ENCODE measurements at places on chromosomes 6 and 20.

- no peak for DNase-seq
Measured at GRCh38 chr20:37383229-37383989, 37.5 kb downstream of the SRC start.

DNA sequence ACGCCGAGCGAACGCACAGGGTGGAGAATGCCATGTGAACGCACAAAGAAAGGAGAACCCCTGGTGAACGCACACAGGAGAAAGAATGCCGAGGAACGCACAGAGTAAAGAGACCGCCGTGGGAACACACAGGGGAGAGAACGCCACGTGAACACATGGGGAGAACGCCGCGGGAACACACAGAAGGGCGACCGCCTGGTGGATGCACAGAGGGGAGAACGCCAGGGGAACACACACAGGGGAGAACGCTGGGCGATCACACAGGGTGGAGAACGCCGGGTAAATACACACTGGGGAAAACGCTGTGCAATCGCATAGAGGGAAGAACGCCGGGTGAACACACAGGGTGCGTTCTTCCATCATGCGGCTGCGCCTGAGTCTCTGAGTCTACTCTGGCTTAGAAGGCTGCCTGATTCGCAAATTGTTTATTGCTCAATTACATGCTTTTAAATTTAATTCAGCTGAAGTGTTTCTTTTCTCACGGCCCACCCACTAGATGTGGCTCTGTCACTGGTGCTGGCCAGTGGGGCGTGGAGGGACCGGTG is 54.1 kb downstream of the RNASET2 start:
- DNase-seq, result no peak

DNA sequence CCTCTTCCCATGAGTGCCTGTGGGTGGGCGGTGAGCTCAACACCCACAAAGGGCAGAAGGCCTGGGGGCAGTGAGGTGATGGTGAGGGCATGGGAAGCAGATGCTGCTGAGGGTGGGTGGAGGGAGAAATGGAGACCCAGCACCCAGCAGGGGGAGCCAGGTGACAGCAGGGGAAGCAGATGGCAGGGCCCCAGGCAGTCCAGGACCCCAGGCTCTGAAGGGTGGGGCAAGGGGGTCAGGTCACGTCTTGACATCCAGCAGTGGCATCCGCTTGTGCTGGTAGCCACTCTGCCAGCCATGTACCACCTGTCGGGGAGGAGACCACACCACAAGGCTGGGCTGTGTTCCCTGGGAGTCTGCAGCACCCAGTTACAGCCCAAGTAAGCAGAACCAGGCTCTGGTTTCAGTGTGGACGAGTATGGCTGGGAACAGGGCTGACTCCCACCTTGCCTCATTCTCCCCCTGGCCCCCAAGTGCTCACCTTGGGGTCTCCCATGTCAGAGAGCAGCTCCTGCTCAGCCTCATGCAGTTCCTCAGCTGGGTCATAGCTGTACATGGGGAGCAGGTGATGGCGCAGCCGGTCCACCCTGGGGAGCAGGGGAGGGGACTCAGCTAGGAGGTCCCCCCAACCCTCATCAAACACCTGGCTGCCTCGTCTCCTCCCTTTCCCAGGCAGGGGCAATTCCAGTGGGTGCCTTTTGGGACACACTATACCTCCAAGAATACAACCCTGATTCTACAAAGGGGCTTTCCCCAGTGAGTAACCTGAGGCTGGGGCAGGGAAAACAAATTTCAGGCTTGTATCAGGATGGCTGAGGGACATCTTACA is 2.0 kb downstream of the SMIM29 start:
- peak; percentile 32 for DNase-seq

GRCh38 chr20:33178726-33179125 is 10.8 kb downstream of the BPIFA2 start:
- no peak for DNase-seq

GRCh38 chr6:21334651-21335050 is 258.9 kb upstream of the SOX4 start:
- DNase-seq, result no peak

GRCh38 chr6:16320533-16321340 is 82.3 kb downstream of the GMPR start:
- no peak for DNase-seq

GRCh38 chr20:13251106-13251903 is 30.2 kb downstream of the ISM1 start:
- DNase-seq, result no peak

- peak; percentile 23 for DNase-seq
Measured at GRCh38 chr6:117482240-117483003, at the start of gene DCBLD1. Gene DCBLD1 (plus strand): TSS chr6:117482674. CDS start chr6:117482782, 108 bp downstream.

GRCh38 chr20:48448666-48449600 is 378.9 kb downstream of the PREX1 start:
- no peak for DNase-seq

DNA sequence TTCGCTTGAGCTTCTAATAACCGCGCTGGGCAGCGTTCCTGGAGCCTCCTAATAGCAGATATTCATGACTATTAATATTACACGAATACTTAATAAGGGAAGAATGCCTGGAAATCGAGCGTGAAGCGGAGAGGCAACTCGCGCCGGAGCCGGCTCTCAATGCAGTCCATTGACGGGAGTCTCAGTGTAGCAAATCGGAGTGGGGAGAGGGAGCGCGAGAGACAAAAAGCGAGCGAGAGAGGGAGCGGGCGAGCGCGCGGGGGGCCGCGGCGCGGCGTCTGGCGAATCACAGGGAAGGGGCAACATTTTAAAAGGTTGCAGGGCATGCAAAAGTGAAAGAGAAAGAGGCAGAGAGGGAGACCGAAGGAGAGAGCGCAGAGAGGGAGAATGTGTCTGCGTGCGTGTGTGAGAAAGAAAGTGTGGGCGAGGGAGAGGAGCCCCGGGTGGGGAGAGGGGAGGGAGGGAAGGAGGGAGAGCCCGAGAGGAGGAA is 2.9 kb downstream of the TFAP2A start:
- DNase-seq, result no peak

- DNase-seq, result no peak
Measured at GRCh38 chr20:25055711-25056495, 2.0 kb downstream of the ACSS1 start.

DNA sequence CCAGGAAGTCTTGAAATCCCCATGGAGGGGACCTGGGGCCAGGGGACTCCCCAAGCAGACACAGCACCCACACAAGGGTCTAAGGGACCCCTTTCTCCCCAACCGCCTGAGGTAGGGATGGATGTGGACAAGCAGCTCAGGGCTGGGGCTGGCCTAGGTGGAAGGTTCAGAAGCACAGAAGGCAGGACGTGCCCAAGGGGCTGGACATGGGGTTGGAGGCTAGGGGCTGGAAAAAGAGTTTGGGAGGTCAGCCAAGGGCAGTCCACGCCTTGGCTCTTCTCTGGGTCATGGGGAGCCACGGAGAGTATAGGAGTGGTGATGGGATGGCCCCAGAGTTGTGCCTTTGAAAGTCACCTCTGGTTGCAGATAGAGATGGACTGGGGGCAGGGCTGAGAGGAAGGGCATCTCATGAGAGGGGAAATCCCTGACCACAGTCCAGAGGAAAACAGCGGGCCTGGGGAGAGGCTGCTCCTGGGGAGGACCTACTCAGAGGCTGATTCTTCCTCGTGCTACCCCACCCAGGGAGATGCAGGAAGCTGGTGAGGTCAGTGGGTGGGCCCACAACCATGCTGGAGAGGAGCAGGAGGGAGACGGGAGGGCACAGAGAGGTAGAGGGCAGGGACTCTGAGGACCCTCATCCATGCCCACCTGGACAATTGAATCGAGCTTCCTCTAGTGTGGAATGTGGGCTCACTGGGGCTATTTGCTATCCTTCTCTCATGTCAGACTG is 2.5 kb upstream of the HSPA12B start:
- no peak for DNase-seq

- no peak for DNase-seq
Measured at GRCh38 chr20:21082584-21082983, 23.6 kb downstream of the LINC00237 start.

- no peak for DNase-seq
Measured at GRCh38 chr20:10547276-10548114, 112.4 kb downstream of the SLX4IP start.

- DNase-seq, result peak; percentile 70
Measured at GRCh38 chr6:111985202-111985731, 68.6 kb upstream of the CCN6 start.

- no peak for DNase-seq
Measured at GRCh38 chr6:71347119-71347518, 58.5 kb downstream of the OGFRL1 start.

DNA sequence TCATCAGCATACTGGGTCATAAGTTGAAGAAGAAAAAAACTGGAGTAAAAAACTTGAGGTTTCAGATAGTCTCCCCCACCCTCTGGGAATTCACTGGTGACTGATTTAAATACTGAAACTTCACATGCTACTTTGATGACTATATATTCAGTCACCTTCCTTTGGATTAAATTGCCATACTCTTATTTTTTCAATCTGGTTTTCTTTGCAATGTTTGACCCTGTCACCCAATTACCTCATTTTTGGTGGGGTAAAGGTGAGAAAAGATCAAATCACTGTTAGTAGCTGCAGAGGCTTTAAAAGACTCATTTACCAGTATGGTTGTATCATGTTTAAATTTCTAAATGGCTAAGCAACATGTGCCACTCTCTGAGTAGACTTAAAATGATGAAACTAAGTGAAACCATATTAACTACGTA is 862.7 kb upstream of the FLRT3 start:
- no peak for DNase-seq

- DNase-seq, result no peak
Measured at GRCh38 chr6:146913842-146914488, 290.3 kb upstream of the STXBP5 start.

DNA sequence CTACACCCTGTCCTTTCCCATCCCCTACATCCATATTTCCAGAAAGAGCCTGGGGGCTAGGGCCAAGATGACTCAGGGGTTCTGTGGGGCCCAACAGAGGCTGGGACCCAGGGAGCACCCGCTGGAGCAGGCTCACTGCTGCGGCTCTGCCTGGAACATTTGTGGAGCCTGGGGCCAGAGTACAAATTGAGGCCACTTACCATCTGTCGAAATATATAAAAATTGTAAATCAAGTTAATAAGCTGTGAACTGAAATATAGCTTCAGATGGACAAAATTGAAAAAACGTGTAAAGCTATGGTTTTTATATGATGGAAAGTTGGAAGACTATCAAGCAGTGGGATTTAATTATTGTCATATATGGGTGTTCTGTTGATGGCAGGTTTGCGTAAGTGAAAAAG is 82.9 kb upstream of the ATXN1 start:
- no peak for DNase-seq

DNA sequence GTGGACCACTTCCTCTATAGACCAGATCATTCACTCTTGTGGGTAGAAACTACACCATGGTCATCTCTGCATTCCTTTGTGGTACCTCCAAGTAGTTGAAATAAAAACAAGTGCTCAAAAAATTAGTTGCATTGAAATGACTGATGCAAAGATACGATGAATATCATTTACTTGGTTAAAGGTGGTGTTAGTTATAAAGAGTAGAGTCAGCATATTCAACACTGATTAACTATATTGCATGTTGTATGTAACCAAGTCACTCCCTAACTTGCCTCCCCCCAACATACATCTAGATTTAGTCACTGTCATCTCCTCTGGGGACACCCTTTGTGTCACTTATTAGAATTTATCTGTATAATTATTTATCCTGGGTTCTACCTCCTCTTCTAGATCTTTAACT is 77.7 kb downstream of the SHLD1 start:
- no peak for DNase-seq

GRCh38 chr20:9402546-9402945 is 111.8 kb upstream of the LAMP5 start:
- no peak for DNase-seq

DNA sequence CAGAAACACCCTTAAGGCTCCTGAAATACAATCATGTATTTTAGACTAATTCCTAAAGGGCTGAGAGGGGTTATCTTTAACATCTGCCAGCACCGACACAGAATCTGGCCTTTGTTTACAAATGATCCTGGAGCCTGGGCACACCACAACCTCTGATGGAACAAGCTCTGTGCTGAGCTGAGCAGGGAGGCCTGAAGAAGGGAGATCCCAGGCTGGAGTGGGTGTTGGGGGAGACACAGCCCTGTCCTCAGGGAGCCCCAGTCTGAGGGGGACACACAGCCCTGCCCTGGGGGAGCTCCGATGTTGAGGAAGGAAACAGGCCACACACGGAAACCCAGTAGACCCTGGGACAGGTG is 130.5 kb downstream of the VEGFA start:
- no peak for DNase-seq

GRCh38 chr6:128347123-128347522 is 173.3 kb downstream of the PTPRK start:
- DNase-seq, result no peak

- no peak for DNase-seq
Measured at GRCh38 chr6:45837541-45838200, 178.0 kb downstream of the CLIC5 start.

- no peak for DNase-seq
Measured at GRCh38 chr6:63236398-63236817, 25.1 kb downstream of the FKBP1C start.

- no peak for DNase-seq
Measured at GRCh38 chr6:34568341-34569201, 12.4 kb upstream of the SPDEF start.

- no peak for DNase-seq
Measured at GRCh38 chr20:58883241-58883691, 30.8 kb downstream of the GNAS start.

- no peak for DNase-seq
Measured at GRCh38 chr6:74870403-74870802, 335.4 kb downstream of the COL12A1 start.

DNA sequence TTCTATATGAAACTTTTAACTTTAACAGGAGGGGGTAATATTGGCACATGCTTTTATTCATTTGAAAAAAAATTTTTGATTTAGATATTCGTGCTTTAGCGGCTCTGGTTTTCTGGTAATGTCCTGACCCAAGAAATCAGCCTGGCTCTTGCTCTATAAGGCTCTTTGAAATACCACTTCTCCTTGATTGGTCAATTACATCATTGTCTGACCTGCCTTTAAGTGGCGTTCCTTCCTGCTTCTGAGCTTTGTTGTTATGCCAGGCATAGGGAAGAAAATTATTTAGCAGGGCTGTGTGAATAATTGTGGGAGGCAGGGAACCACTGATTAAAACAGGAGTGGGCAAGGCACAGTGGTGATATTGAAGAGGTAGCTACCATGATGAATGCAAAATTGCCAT is 3.9 kb downstream of the RNF144B start:
- no peak for DNase-seq

GRCh38 chr20:62136283-62137091 is 6.7 kb downstream of the PSMA7 start:
- DNase-seq, result peak; percentile 56

GRCh38 chr6:6804843-6805615 is 216.5 kb downstream of the LY86 start:
- no peak for DNase-seq

DNA sequence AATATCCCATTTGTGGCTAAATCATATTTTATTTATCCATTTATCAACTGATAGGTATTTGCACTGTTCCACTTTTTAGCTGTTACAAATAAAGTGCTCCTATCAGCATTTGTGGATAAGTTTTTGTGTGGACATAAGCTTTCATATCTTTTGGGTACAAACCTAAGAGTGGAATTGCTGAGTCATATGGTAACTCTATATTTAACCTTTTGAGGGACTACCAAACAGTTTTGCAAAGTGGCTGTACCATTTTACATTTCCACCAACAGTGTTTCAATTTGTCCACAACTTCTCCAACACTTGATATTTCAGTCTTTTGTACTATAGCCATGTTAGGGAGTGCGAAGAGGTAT is 23.6 kb upstream of the ECHDC1 start:
- DNase-seq, result no peak

GRCh38 chr6:155185544-155185943 is 78.3 kb upstream of the CLDN20 start:
- peak; percentile 1 for DNase-seq

GRCh38 chr6:81766482-81767069 is 14.1 kb upstream of the TENT5A start:
- peak; percentile 11 for DNase-seq
